ENCODE measurements at places on chromosomes 6 and 20.

DNA sequence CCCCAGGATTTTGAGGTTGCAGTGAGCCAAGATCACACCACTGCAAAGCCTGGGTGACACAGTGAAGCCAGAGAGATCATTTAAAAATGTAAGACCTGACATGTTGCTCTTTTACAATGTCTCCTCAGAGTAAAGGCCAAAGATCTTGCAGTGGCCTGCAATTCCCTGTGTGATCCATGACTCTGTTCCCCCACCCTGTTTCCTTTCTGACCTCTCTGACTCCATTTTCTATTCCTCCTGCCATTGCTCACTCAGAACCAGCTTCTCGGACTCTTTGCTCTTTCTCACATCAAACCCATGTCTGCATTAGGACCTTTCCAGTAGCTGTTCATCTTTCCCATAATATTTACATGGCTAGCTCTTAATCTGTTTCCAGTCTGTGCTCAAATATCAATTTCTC lies 28.8 kb downstream of the RNF217 start:
- no peak for DNase-seq

- DNase-seq = no peak
Observed at GRCh38 chr6:168060521-168060931, 18.5 kb downstream of the FRMD1 start.

- no peak for DNase-seq
Observed at GRCh38 chr6:3288711-3289663, 30.2 kb downstream of the PSMG4 start.

- no peak for DNase-seq
Observed at GRCh38 chr20:50722424-50723155, 8.8 kb upstream of the PARD6B start.

GRCh38 chr6:116115781-116116180 lies 10.2 kb downstream of the COL10A1 start:
- no peak for DNase-seq

- no peak for DNase-seq
Observed at GRCh38 chr6:82951389-82951788, 114.3 kb downstream of the UBE3D start.

DNA sequence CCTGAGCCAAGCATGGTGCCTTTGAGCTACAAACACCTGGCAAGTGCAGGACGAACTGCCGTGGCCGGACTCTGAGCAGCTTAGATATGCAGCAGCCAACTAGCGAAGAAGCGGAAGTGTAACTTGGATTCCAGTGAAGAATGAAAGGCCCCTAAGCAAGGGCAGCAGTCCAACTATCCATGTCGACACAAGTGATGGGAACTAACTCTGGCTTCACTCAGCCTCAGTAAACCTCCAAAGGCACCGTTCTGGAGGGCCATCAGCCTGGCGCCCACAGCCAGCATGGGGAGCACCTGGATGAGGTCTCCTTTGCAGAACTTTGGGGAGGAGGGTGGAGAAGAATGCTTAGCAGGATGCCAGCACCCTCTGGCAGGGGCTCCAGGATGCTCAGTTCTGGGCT lies 78.4 kb upstream of the MLN start:
- DNase-seq = no peak

GRCh38 chr6:31659649-31660380 lies 763 bp downstream of the C6orf47 start:
- DNase-seq = no peak

- DNase-seq = no peak
Observed at GRCh38 chr20:20448881-20449280, 81.0 kb downstream of the INSM1 start.

DNA sequence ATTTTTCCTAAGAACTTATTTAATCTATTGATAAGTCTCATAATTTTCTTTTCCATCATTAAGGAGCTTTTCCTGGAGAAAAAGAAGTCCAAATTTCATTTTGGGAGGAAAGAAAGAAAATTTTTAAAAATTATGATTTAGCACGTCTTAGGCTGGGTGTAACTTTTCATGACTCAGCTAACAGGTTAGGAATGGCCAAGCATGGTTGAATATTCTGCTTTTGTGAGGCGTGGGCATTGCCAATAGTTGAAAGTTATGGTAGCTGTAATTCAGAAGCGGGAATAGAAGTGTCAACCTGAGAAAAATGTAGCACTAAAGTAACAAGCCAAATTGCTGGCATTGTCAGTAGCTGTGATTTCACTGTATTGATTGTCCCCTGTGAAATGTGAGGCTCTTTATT lies 77.2 kb upstream of the ARID1B start:
- DNase-seq = no peak

GRCh38 chr20:59580146-59580946 lies 24.0 kb upstream of the PHACTR3 start:
- no peak for DNase-seq

GRCh38 chr6:132101535-132101934 lies 150.4 kb upstream of the CCN2 start:
- no peak for DNase-seq

DNA sequence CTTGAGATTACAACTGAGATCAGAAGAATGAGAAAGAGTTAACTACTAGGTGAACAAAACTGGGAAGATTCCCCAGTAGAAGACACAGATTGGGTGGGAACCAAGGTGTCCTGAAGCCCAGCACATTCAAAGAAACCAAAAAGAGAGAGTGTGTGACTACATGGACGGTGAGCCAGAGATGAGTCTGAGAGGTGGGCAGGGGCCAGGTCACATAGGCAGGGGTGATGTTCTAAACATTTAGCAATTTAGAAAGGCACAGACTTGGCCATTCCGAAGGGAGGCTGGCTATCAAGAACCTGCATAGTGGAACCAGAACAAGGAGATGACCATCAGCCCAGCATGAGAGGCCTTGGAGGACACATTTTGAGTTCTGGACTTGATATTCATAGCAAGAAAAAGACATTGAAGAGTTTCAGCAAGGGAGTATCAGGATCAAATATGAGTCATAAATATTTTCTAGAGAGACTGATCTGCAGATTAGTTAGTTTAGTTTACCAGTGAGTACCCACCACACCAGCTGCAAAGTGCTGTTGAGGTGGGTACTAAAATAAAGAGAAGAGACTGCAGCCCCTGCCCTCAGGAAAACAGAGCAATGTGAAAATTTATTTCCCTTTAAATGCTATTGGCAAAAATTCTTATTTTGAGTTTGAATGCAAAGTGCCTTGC lies 340.5 kb upstream of the PRDM1 start:
- DNase-seq = no peak

DNA sequence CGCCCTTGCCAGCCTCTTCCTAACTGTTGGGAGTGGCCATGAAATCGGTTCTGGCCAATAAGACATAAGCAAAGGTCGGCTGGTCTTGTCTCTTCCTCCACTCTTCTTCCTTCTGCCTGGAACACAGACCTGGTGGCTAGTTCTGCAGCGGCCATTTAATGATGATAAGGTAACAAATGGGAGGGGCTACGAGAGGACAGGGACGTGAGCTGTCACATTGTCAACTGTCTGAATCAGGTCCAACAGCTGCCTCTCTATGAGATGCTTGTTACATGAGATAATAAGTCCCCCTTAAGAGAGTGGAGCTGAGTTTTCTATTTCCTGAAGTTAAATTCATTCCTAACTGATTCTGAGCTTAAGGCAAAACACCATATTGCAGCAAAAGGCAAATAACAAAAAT lies 12.5 kb upstream of the TMEM242 start:
- DNase-seq = no peak

DNA sequence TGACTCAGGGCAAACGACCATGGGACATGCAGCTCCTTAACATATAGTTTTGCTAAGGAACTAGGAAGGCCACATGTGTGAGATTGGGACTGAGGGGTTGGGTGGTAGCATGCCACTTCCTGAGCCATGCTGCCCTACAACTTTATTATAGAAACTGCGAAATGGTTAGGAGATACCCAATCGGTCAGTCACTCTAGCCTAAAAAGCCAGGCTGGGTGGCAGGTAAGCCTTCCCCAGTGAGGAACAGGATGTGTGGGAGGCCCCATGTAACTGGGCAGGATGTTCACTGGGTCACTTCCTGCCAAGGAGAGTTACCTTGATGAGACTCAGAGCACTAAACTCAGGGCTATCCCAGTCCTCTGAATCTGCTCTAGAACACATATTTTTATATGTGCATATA lies 123.5 kb downstream of the MAP3K7 start:
- no peak for DNase-seq

GRCh38 chr6:90469906-90470305 lies 117.0 kb downstream of the MAP3K7 start:
- no peak for DNase-seq

DNA sequence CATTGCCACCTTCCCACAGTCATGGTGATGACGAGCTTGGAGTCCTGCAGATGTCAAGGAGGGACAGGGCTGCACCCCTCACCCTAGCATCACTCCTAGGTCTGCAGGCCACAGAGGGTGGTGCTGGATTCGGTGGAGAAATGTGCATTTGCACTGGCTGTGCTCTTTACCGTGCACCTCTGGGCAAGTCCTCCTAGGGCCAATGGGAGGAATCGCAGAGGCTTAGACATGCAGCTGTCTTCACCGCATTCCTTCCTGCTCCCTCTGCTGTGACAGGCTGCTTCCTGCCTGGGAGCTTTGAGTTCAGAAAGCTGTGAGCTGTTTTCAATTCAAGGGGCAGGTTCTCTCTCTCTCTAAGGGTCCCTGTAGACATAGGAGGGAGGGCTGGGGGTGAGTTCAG lies 85.1 kb downstream of the EDN3 start:
- no peak for DNase-seq
